ENCODE measurements at places on chromosomes 6 and 20.

DNA sequence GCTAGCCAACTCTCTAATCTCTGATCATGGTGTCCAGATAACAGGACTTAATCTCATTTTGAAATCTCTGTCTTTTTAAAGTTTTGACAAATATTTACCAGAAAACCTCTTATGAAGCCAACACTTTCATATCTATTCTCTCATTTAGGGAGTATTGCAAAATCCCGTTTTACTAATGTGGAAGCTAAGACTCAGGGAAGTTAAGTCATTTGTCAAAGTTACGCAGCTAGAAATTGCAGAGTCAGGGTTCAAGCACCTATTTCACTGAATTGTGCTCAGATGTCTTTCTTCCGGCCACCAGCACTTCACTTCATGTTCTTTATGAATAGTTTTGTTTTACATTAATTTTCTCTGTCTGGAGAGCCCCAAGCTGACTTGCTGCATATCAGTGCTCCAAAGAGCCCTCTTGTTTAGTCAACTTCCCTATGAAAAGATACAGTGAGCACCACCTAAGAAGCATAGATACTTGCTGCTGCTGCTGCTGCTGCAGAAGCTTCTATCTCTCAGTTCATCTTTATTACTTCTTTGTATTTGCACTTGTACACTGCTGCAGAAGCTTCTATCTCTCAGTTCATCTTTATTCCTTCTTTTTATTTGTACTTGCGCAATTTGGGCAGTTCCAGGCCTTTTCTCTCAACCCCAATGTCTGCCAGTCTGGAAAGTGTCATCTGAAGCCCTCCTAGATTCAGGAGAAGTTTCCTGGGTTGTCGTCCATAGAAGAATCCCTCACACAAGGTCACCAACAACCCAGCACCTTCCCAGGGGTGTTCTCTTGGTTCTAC lies 329.7 kb downstream of the MAFB start:
- no peak for DNase-seq

GRCh38 chr6:161152907-161153662 lies 120.8 kb downstream of the AGPAT4 start:
- no peak for DNase-seq

DNA sequence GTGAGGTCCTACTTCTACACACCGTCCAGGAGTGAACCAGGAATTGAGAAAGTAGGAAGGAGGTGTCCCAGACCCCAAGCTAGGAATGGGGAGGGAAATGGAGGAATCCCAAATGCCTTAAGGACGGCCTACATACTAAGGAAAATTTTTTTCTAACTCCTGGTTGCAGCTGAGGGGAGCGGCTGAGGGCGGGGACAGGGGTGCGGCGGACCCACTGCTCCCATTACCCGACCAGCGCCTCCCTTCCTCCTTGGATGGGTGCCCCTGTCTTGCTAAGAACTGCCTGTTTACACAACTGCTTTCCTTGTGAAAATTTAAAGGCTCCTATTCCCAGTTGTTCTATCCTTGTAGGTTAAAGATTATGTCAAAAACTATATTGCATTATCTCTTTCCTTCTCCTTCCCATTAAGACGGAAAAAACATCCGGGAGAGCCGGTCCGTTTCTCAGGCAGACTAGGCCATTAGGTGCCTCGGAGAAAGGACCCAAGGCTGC lies 699 bp upstream of the HSPA1B start:
- peak; percentile 64 for DNase-seq

DNA sequence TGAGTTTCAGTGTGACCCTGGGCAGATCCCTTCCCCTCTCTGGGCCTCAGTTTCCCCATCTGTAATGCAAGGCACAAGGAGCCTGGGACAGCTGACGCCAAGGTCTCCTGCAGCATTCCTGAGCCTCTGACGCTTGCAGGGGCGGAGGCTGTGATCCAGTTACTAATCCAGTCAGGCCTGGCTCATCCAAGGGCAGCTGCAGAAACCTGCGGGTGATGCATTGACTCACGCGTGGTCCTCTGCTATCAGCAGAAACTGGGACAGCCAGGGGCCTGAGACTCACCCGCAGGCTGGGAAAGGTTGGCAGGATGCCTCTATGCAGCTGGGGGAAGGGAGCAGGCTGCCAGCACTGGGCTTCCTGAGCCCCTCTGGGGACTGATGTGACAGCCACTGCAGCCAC lies 65.0 kb upstream of the SIRPA start:
- no peak for DNase-seq

- no peak for DNase-seq
These were observed 18.0 kb upstream of the DSE start for GRCh38 chr6:116352515-116353471.

DNA sequence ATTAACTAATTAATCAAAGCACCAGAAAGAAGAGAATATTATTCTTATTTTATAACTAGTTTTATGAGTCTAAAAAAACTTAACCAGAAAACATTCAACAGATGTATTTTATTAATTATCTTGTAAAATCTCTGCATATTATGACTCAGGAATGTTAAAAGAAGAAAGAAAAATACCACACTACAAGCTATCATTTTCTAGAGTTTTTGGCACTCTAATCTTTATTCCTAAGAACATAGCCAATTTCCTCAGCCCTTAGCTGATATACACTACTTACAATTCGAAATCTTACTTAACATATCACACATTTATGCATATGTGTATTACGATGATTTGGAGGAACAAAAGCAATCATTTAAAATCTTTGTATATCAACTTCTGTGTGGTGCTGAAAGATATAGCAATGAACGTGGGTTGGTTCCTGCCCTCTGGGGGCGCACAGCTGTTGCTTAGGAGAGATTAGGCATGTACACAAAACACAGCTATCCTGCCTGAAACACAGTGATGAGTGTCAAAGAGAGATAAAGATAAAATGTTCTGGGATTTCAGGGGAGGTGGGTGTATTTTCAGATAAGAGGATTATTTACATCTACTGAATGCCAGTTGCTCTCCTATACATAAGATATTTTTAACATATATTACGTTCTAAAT lies 404.5 kb downstream of the SYNE1 start:
- DNase-seq = no peak

GRCh38 chr6:84332139-84333034 lies 104.9 kb upstream of the CEP162 start:
- no peak for DNase-seq

GRCh38 chr6:36858407-36858981 lies 16.1 kb downstream of the PPIL1 start:
- DNase-seq = no peak

DNA sequence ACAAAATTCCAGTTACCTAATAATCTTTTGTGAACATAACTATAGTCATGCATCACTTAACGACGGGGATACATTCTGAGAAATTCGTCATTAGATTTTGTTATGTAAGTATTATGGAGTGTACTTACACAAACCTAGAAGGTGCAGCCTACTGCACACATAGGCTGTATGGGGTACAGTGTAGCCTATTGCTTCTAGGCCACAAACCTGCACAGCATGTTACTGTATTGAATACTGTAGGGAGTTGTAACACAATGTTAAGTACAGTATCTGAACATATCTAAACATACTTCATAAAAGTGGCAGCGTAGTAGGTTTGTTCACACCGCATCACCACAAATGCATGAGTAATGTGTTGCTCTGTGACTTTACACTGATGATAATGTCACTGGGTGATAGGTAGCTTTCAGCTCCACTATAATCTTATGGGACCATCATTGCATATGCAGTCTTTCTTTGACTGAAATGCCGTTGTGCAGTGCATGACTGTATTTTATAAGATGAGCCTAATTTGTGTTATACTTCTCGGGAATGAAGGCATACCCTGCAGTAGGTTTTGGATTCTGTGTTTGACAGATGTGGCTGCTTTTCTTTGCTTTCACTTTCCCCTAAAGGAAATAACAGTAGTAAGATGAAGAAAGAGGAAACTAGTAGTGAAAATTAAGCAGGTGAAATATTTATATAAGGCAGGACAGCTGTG lies 365.6 kb downstream of the FARS2 start:
- no peak for DNase-seq

GRCh38 chr6:73285674-73286283 lies 22.8 kb upstream of the KHDC1 start:
- no peak for DNase-seq

GRCh38 chr6:128767150-128767549 lies 115.8 kb upstream of the LAMA2 start:
- DNase-seq = no peak

DNA sequence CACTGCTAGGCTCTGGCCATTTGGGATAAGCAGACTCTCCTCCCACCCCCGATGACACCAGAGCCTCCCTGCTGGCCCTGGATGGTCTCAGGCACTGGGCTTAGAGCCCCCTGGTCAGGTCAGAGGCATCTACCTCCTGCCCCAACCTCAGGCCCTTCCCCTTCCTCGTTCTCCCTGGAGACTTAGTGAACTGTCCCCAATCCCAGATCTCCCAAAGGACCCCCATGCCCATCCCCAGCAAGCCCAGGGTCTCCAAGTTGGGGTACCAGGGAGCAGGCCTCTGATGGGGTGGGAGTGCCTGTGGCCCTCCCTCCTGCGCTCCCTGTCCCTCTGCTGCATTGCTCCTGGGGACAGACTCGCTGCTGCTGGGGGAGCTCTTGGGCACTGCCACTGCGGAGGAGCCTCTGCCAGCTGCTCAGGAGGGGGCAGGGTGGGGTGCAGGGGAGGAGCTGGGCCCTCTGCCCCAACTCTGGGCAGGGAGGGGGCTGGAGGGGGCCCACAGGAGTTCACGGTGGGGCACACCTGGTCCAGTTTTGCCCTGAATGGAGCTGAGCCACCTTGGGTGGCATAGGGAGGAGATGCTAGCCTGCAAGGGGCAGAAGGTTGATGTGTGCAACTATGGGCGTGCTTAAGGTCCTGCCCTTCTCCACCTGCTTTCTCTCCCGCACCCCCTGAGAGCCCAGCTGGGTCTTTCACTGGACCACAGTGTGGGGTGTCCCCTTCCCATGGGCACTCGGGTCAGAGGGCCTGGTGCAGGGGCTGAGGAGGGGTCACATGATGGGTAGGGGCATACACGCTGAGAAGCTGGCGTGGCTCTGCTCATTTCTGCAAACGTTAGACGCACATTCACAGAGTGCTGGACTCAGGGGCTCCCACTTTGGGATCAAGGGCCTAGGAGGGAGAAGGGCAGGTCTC lies 40.4 kb downstream of the SPDEF start:
- DNase-seq = peak; percentile 62

DNA sequence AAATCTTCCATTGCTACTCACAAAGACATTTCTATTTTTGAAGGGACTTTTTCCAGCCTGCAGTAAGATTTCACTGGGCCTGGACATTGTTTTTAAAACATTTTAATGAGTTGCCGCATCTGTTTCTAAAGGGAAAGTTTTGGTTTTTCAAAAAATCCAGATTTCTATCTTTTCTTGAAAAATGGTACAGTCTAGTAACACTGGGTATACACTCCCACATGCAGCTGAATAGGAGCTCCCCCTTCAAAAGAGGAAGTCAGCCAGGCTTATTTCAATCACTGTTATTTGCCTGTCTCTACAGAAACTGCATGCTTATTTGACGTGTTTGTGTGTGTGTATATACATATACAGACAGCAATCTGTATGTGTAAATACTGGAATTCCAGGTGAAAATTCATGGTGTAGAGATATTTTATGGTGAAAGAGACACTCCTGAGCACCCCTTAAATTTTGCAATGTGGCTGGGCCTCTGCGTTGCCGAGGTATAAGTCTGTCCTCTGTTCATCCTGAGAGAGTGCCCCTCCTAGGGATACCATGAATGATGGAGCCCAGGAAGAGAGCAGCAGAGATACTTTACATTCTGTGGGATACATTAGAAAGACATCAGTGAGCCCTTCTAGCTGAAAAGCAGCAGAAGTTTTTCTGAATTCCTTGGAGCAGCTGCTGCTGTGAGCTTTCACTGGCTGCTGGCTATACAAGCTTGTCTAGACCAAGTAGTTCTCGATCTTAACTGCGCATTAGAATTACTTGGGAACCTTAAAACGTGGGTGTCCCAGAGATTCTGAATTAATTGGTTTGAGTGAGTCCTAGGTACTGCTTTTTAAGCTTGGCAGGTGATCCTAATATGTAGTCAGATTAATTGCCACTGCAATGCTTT lies 12.0 kb upstream of the ABRACL start:
- DNase-seq = no peak

DNA sequence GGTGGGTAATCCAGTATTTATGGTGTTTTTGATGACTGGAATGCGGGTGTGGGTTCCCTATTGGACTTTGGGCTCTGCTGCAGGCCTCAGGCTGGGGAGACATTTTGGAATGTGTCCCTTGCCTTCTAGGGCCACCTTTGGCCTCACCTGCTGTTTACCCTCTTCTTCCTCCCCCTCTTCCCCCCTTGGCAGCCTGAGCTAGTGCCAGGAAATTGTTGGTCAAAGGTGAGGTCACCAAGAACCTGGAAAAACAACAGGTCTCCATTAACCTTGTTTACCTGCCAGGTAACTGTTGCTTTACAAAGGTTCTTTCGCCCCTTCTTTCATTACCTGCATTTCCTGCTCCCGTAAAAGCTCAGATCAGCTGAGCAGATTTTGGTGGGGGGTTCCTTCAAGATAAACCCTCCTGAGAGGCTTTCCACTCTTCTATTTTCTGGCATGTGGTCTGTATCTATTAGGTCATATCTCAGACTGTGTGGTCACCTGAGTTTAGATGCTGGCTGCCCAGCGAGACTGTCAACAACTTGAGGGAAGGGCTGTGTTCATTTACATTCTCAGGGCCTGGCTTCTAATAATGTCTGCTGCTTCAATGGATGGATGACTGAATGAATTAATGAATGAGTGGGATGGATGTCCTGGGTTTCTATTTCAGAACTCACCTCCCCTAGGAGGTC lies 34.7 kb downstream of the VEGFA start:
- DNase-seq = no peak

GRCh38 chr6:56026455-56027180 lies 151.2 kb upstream of the BMP5 start:
- no peak for DNase-seq

DNA sequence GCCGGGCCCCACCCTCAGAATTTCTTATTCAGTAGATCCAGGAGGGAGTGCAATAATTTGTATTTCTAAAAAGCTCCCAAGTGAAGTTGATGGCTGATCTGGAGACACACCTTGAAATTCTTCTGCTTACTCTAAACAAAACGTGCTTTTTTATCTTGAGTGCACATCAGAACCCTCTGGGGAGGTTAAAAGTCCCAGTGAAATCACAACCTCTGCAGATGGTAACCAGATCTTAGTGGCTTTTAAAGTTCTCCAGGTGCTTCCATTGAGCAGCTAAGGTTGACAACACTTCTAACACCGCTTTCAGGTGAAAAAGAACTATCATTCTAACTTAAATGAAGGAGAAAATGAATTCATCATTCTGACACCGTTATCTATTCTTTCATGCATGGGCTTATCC lies 45.6 kb upstream of the ESR1 start:
- no peak for DNase-seq

- no peak for DNase-seq
These were observed 9.1 kb downstream of the COL11A2 start for GRCh38 chr6:33183071-33183683.

DNA sequence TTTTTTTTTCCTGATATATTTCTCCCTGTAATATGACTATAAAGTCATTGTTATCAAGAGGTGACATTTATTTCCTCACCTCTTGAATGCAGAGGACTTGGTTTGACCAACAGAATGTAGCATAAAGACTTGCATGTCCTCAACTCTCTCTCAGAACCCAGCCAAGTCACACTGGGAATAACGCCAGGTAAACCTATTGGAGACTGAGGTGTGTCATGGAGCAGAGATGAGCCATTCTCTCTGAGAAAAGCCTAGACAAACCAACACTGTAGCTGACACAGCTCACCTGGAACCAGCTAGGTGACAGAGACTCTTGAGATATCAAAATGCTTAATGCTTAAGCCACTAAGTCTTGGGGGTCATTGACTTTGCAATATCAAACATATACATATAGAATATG lies 533.6 kb downstream of the HAO1 start:
- no peak for DNase-seq

GRCh38 chr6:70954750-70955149 lies 2.1 kb downstream of the B3GAT2 start:
- no peak for DNase-seq

- no peak for DNase-seq
These were observed 689.4 kb upstream of the MAP3K7 start for GRCh38 chr6:91276315-91276714.

Data from chondrocyte (in vitro differentiated cells).